ENCODE measurements at places on chromosomes 2 and 18.

- DNase-seq, result no peak
Observed at GRCh38 chr2:128930101-128930500, 611.4 kb upstream of the HS6ST1 start.

DNA sequence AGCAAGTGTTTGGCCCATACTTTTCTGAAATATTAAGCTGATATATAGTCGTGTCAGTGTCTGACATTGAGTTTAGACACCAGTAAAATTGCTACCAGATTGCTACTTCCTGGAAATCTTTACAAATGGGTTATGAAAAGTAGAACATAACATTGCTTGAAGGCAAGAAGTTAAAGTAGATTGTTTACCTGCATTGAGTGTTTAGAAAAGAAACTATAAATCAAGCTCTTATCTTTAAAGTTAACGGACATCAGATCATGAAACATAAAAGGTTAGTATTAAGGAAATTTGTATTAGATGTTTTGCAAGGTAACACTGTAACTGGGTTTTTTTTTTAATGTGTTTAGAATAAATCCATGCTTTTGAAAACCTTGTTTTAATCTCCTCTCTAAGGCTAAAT lies 4.8 kb upstream of the YES1 start:
- no peak for DNase-seq

GRCh38 chr2:105361102-105361889 lies 24.0 kb downstream of the C2orf49 start:
- DNase-seq, result no peak

- DNase-seq, result no peak
Observed at GRCh38 chr2:231680285-231680991, 27.9 kb upstream of the PTMA start.

GRCh38 chr18:63606526-63606925 lies 19.4 kb downstream of the SERPINB13 start:
- no peak for DNase-seq

DNA sequence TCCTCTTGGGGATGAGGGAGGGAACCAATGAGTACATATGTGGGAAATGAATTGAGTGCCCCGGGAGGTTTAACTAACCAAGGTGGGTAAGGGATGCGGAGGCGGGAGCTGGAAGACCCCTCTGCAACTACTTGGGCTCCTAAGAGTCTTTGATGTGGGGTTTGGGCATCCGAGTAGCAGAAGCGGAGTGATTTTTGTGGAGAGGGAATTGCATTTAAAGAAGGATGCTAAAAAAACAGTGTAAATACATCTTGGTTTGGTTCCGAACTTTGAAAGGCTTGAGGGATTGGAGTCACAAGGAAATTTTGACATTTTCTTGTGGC lies 215.7 kb downstream of the MCFD2 start:
- DNase-seq, result no peak

- no peak for DNase-seq
Observed at GRCh38 chr2:98572211-98572610, 36.1 kb downstream of the COA5 start.

DNA sequence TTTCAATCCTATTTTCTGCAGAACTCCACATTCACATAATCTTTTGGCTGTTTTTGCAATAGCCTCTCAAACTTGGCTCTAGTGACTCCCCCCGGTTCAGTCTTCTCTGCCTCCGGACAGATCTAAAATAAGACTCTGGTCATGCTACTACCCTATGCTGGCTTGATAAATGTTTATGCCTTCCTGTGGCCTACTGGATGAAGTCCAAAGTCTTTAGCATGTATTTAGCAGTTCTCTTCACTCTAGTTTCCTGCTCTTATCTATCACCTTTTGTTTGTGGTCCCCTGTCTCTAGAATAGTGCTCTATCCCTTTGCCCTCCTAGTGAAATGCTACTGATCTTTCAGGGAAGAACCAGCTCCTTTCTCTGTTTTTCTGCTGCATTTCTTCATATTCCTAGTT lies 14.4 kb downstream of the ADCYAP1 start:
- DNase-seq, result no peak

DNA sequence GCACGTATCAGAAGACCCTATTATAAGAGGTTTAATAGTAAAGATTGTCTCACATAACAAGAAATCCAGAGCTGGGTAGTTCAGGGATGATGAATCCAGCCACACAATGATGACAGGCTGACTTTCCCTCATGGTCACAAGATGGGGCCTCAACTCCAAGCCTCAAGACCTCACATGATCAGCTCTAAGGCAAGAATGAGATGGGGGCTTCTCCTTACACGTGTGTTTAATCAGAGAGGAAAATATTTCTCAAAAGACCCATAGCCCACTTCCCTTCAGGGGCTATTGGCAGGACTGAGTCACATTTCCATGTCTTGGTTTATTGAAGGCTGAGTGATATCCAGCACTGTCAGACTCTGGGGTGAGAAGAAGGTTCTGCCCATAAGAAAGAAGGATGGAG lies 100.2 kb upstream of the FOSL2 start:
- DNase-seq, result no peak

DNA sequence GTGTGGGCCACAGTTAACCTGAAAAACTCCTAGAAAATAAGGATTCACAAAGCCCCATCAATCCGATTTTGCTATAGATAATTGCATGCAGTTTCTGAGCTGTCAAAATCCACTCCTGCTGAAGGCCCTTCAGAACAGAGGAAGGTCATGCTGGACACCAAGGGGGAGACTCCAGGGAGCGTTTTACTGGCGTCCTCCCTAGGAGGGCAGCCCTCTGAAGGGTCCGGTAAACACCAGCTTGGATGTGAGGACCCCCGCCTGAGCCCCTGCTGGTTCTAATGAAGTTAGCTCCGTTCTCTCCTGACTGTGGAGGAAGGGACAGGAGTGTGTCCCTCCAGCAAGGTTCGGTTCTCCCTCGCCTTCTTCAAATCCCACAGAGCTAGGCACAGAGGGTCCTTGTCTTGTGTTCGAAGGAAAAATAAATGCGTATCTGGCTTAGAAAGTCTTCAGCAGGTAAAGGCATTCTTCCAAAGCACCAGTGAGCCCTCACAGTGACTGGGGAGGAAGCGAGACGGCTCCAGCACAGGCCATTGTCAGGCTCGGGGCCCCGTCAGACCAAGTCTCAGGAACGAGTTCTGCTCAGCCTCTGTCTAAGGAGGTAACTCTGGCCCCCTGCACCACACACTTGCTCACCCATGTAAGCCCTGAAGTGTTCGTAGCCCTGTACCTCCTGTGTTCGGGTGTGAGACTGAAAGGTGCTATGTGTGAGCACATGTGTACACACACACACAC lies 41.6 kb downstream of the CABLES1 start:
- no peak for DNase-seq

DNA sequence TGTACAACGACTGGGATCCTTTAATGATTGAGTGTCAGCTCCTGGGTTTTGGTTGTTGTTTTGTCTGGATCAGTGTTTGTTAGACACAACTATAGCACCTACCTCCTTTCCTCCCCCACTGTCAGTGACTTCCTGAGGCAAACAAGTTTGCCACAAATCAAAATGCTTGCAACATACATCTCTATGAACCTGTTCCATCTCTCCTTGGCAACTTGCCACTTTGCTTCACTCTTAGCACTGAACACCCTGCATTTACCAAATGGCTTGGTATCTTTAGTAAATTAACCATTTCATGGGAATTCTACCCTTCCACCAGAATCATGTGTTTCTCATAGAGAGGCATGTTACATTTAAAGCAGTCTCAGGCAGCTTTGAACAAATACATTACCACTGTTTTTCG lies 301.1 kb upstream of the TANK start:
- no peak for DNase-seq
